ENCODE measurements at places on chromosomes 4 and X. TPM values are rescaled to one million over a fixed set of nuclear protein-coding genes. Genes with fewer than 3 reads are reported as not detected.

AR gene
- not detected for total RNA-seq

MAGEA10 gene
- not detected for total RNA-seq

HMGN5 gene
- 5.5 TPM for total RNA-seq

DIAPH2 gene
- 12.4 TPM for total RNA-seq

NDST4 gene
- not detected for total RNA-seq

NLGN3 gene
- total RNA-seq: 0.78 TPM

VGLL1 gene
- not detected for total RNA-seq

PF4V1 gene
- not detected for total RNA-seq

MAGEB1 gene
- not detected for total RNA-seq

FHIP1A gene
- total RNA-seq: 0.39 TPM

SPANXB1 gene
- not detected for total RNA-seq

NKRF gene
- total RNA-seq: 25.0 TPM

GSPT2 gene
- 11.6 TPM for total RNA-seq

DUSP21 gene
- total RNA-seq: not detected

KIT gene
- not detected for total RNA-seq

HTN3 gene
- not detected for total RNA-seq

SRPX gene
- not detected for total RNA-seq

GATA1 gene
- total RNA-seq: not detected

ANKRD37 gene
- total RNA-seq: 24.1 TPM

F8A2 gene
- not detected for total RNA-seq

NOX1 gene
- not detected for total RNA-seq

GSX2 gene
- not detected for total RNA-seq

BCORL1 gene
- total RNA-seq: 8.3 TPM
